ENCODE measurements at places on chromosomes 13 and 19.

DNA sequence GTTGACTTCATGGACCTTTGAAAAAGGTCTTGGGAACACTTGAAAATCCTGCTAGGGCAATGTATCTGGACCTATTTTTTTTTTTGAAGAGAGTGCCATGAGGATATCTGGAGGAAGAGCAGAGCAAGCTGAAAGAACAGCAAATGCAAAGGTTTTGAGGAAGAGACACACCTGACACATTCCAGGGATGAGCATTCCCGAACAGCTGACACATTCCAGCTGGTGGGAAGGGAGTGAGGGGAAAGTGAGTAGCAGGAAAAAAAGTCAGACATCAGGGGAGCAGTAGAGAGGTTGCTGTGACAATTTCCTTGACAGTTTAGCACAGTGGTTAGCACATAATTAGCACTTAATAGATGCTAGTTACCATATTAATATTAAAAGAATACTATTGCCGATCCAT is 14.7 kb downstream of the DGKH start:
- no peak for DNase-seq

DNA sequence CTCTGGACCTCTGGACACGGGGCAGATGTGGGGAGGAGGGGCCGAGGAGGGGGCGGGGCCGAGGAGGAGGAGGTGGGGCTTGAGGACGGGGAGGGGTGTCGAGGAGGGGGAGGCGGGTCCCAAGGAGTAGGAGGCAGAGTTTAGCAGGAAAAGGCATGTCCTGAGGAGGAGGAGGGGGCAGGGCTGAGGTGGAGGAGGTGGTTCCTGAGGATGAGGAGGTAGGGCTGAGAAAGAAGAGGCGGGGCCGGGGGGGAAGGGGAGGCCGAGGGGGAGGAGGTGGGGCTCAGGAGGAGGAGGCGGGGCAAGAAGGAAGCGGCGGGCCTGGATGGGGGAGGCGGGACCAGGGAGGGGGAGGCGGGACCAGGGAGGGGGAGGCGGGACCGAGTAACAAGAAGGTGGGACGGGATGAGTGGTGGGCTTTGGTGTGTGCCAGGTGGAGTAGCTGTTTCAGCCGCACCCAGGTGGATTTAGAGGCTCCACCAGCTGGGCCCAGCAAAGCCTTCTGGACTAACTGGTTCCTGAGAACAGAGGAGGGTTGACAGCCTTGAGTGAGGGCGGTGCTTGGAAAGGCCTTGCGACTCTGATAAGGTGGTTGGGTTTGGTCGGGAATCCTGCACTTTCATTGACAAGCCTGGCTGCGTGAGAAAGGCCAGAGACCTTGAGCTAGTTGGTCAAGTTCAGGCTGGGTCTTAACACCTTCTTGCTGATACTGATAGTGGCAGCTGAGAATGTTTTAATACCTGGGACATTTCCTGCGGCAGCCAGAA is 7.7 kb downstream of the TECR start:
- no peak for DNase-seq

- DNase-seq = no peak
Measured at GRCh38 chr13:90740099-90740498, 607.4 kb upstream of the MIR17HG start.

- DNase-seq = peak; percentile 72
Measured at GRCh38 chr19:1266916-1267476, 2.1 kb upstream of the CIRBP start.

DNA sequence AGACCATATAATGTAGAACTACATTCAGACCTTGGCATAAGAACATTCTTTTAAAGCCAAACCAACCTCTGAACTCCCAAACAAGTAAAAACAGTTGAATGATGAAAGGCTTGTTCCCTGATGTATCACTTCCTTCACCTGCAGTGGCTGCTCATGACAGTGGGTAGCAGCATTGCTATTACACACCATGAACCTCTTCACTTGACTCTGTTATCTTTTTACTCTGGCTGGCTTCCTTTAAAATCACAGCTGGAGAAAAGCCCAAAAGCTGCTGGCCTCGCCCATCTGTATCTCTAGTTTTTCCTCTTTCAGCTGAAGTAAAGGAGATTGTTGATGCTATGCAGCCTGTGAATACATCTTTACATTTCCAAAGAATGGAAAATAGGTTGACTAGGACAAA is 22.6 kb downstream of the THSD1 start:
- no peak for DNase-seq

DNA sequence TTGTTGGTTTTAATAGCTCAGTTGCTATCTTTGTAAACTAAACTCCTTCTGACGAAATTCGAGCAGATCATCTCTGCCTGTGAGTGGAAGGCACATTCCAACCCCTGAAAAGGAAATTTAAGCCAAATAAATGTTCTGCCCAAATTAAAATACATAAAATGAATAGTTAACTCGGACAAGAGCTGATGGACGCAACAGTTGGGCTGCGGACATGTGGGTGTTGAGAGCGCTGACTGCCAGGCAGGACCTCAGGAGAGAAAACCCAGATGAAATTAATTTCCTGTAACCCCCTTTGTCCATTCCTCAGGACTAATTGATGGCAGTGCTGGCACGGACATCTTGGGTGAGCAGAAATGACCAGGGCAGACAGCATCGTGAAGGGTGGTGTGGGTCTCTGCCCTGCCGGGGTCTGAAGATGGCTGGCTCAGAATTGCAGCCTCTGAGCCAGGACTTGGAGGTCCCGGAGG is 86.5 kb downstream of the TSHZ3 start:
- DNase-seq = no peak

GRCh38 chr19:54650108-54650655 is 12.6 kb upstream of the LILRB4 start:
- no peak for DNase-seq

GRCh38 chr19:40599331-40599901 is 1.8 kb upstream of the LTBP4 start:
- no peak for DNase-seq

DNA sequence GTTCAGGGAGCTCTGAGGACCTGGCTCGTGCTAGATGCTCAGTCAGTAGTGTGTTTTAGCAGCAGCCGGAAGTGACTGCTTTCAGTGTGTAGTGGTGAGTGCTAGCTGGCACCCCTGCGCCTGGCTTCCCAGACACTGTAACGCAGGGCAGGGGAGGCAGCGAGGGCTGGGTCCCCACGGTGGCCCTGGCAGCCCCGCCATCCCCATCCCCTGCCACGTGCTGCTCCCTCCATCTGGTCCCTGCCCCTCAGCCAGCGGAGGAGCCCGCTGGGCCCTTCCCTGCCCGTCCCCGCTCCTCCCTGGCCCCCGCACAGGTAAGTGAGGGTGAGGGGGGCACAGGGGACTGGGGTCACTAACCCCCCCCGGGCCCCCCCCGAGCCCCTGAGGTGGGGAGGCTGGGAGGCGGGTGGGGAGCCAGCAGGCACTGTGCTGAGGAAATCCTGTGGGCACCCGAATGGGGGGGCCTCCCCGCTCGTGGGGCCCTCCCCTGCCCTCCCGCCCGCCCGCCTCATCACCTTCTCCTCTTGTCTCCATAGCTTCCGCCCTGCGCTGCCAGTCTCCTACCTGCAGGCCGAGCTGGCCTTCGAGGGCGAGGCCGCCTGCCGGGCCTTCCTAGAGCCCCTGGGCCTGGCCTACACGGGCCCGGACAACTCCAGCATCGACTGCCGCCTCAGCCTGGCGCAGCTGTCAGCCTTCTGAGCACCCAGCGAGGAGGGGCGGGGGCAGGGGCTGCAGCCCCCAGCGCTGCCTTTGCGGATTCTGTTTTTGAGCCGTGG is 3.2 kb downstream of the LENG9 start:
- DNase-seq = no peak

- no peak for DNase-seq
Measured at GRCh38 chr13:21243045-21243897, 66.8 kb downstream of the MRPL57 start.

DNA sequence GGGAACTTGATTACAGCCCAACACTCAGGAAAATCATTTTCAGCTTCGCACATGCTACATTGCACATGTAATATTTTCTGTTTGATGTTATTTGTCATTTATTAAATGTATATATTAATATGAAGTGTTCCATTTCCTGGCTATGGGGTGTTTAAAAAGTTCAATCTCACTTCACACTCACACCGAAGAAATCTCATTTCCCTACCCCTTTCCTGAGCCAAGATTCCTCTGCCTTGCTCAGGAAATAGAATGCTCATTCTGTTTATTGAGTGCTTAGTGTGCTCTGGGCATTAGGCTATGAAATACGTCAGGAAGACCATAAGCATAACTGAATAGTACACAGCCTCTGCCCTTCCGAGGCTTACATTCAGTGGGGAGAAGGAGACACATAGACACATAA is 331.9 kb upstream of the TSHZ3 start:
- no peak for DNase-seq
